ENCODE measurements at places on chromosomes 7 and 10.

GRCh38 chr7:16062269-16062668, 359.1 kb downstream of the CRPPA start:
- DNase-seq = no peak

GRCh38 chr10:125114761-125115391, 45.5 kb downstream of the CTBP2 start:
- no peak for DNase-seq

- no peak for DNase-seq
These were observed 398.0 kb downstream of the NXPH1 start for GRCh38 chr7:8831376-8831775.

DNA sequence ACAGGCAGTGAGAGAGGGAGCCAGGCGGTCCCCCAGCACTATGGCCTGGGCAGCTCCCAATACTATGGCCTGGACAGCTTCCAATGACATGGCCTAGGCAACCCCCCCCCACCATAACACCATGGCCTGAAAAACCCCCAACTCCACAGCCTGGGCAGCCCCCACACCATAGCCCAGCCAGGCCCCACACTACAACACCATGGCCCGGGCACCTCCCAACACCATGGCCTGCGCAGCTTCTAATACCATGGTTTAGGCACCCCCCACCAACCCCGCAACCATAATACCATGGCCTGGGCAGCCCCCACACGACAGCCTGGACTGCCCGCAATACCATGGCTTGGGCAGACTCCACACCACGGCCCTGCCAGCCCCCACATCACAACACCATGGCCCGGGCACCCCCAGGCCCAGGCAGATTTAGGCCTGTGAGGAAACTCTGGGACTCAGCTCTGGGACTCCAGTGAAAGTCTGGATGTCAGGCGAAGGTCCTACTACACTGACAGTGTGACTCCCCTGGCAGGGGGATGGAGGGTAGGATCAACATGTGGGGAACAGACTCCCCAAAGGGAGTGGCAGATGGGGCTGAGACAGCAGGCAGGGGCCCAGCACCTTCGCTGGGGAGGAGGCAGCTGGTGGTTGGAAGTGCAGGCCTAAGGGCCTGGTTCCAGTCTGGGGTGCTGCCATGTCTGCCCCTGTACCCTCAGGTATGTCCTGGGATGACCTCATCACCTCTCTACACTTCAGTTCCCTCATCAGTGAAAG, 8.7 kb downstream of the CPXM2 start:
- no peak for DNase-seq

DNA sequence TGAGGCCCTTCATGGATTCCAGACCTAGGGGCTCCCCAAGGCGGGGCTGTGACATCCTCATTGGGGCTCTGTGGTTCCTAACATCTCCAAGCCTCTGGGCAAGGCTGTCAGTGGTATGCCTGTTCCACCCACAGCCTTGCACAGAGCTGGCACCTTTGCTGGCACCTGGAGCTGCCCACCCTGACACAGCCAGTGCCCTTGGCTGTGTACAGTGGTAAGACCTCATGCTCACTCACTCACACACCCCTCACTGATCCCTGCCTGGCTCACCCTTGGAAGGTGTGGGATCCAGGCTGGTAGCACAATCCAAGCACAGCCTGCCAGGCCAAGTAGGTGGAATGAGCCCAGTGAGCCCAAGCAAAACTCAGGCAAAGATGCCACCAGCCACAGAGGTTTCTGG, 200.4 kb upstream of the PCDH15 start:
- DNase-seq = no peak

DNA sequence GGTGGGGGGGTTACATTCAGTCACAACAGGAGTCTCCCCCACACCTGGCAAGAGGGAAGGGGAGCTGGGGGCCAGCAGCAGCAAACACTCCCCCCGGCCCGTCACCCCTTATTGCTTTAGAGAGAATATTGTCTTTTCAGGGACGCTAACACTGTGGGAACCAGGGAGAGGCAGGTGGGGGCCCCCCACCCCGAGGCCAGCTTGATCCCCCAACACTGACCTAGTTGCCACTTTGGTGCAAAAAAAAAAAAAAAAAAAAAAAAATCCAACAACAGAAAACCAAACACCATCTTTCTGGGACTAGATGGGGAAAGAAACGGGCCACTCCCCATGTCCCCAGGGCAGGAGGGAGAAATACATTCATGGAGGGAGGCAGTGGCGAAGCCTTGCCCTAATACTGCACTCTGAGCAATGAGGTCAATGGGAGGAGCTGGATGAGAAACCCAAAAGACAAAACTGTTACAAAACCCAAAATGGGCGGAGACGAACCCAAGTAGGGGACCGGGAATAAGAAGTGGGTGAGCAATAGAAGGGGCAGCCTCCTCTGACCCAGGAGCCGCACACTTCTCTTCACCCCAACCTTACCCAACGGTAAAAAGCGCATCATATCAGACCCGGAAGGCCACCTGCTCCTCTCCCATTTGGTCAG, 6.5 kb downstream of the GNB2 start:
- DNase-seq = no peak

DNA sequence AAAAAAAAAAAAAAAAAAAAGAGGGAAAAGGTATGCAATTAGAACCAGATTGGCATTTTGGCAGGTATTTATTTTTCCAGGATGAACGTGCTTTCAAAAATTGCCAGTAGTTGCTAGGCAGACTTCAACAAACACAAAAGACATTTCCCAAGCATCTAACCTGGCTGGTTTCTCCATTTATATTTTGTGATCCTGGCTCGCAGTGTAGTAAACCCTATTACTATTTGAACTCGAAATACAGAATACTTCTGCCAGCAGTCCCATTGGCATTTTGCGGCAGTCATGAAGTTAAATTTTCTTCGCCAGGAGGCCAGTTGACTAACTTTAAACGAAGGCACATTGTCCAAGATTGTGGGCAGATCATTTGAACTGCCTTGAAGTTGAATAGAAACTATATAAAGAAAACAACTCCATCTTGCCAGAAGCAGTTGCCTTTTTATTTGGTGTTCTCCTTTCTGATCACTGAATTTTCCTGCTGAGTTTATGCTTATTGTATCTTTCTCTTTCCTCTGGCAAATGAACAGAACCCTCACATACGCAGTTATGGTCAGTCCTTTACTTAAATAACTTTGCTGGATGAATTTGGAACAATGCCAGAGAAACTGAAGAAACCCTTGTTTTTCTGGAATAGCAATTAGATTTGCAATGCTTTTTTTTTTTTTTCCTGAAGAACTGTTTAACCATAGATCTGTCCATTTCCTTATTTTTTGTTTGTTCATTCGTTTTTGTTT, 132.9 kb downstream of the BICC1 start:
- peak; percentile 45 for DNase-seq

- DNase-seq = no peak
These were observed 8.3 kb upstream of the FRMPD2 start for GRCh38 chr10:48282829-48283228.

GRCh38 chr10:120022357-120022756, 129.8 kb downstream of the SEC23IP start:
- no peak for DNase-seq

DNA sequence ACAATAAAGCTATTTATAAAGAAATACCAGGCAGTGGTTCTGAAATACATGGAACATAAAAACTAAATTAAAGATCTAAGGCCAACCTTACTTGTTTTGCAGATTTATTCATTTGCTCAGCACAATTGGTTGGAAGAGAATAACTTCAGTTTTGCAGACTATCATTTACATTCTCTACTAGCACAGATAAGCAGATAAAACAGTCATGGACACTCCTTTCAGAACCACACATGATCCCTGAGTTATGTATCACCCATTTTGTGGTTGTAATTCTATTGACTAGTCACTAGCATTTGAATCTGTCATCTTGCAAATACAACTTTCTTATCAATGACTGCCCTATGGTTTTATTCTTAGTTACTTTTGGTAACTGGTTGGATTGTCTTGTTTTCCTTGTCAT, 45.1 kb downstream of the PRKAR2B start:
- no peak for DNase-seq

DNA sequence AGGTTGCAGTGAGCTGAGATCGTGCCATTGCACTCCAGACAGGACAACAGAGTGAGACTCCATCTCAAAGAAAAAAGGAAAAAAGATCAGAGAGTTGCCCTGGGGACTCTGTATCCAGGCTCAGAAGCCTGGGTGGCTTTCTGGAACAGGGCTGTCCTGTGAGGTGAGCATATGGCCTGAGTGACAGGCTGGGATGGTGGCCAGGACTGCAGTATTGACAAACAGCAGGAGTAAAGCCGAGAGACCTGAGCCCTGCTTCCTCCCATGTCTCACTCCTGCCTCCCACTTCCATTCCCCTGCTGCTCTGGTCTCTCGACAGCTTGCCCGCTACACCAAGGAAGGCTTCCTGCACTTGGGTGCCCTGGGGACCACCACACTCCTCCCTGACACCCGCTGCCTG, 578.5 kb downstream of the GALNT17 start:
- DNase-seq = no peak

- DNase-seq = no peak
These were observed 27.3 kb downstream of the UBE3C start for GRCh38 chr7:157165987-157166386.

GRCh38 chr10:60414877-60415585, 25.4 kb upstream of the ANK3 start:
- DNase-seq = no peak

- DNase-seq = no peak
These were observed 180.0 kb upstream of the AHR start for GRCh38 chr7:17118412-17118811.

GRCh38 chr10:60299390-60299778, 90.3 kb downstream of the ANK3 start:
- DNase-seq = no peak

DNA sequence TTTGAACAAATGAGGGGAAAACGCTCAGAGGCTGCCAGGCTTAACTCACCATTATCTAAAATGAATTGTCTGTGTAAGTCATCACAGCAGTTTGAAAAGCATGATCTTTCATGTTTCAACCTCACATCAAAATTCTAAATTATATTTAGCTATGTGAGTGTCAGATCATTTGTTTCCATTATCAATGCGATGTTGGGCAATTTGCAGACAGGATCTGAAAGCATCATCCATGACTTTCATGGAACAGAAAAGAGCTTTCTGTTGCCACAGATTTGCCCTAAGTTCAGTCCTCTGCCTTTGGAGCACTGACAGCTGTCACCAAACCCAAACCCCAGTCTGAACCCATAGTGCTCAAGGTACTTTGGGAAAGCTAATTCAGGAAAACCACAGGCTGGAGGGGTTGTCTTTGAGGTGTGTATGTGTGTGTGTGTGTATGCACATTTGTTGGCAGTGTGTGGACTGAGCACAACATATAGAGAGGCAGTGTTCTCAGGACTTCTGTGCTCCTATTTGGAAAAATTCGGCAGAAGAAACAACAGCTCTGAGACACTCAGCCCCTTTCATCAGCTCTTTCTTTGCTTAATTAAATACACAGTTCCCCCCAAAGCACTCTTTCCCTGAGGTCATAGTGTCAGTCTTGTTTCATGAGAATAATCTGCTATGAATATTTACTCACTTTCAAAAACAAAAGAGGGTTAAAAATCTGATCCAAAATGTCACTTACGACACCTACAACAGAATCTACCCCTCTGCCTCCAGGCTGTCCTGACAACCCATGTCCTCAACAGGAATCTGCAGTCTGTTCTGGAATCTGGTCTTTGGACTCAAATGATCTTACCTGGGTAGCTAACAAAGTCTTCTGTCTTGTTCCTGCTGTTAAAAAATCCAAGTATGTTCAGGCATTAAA, 188.5 kb upstream of the KLF14 start:
- DNase-seq = no peak

GRCh38 chr10:13327534-13327933, 20.6 kb downstream of the SEPHS1 start:
- DNase-seq = no peak

DNA sequence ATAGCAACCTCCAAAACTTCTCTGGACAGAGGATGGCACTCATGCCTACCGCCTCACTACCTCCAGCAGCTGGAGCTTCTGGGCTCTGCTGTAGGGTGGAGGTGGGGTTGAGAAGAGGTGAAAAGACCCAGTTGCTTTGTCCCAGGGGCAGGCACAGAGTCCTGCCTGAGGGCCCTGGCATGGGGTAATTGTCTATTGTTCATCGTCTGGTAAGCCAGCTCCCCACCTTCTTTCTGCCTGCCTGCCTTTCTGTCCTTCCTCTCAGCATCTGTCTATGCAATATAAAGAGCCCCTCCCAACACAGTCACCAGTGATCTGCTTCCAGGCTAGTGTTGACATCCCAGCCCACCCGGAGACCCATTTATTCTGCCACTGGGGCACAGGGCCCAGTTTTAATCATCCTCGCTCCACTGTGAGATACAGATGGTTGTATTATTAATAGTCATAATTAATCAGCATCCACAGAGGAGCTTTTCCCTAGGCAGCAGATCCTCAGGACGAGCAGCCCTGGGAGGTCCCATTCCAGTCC, 39.0 kb downstream of the ZMIZ1 start:
- no peak for DNase-seq

GRCh38 chr10:118958984-118959925, 70.3 kb upstream of the NANOS1 start:
- DNase-seq = no peak

- no peak for DNase-seq
These were observed 26.8 kb downstream of the FAM241B start for GRCh38 chr10:69656742-69657269.

- DNase-seq = no peak
These were observed 473.6 kb upstream of the C7orf33 start for GRCh38 chr7:148116829-148117403.

GRCh38 chr7:36969376-36969775, 245.1 kb upstream of the AOAH start:
- no peak for DNase-seq

DNA sequence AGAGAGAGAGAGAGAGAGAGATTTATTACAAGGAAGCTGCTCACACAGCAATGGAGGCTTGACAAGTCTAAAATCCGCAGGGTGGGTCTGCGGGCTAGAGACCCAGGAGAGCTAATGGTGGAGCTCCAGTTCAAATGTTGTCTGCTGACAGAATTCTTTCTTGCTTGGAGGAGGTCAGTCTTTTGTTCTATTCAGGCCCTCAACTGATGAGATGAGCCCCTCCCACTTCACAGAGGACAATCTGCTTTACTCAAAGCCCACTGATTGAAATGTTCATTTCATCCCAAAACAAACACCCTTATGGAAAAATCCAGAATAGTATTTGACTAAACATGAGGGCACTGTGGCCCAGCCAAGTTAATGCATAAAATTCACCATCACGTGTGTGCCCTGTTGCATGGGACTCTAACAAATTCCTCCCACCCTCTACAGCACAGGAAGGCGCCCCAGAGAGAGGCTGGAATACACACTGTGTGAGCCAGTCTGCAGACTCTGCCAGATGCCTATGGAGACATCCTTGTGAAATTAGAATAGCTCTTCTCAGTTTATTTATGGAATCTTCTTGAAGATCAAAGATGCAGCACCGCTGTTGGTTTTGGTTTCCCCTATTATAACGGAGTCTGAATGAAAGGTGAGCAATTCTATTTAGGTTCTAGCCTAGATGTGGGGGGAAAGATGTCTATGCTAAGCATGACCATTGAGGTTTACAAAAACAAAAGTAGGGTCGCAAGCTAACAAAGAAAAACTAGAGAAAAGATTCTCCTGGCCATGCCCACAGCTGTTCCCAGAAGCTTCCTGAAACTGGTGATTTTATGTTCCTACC, 123.0 kb upstream of the SFMBT2 start:
- no peak for DNase-seq

GRCh38 chr7:937856-938484, 16.5 kb downstream of the ADAP1 start:
- DNase-seq = no peak

GRCh38 chr10:18684416-18684815, 25.2 kb downstream of the ARL5B start:
- DNase-seq = peak; percentile 41
